ENCODE measurements at places on chromosomes 2 and 18.

- no peak for DNase-seq
These were observed 104.6 kb downstream of the SP3 start for GRCh38 chr2:173860566-173860965.

DNA sequence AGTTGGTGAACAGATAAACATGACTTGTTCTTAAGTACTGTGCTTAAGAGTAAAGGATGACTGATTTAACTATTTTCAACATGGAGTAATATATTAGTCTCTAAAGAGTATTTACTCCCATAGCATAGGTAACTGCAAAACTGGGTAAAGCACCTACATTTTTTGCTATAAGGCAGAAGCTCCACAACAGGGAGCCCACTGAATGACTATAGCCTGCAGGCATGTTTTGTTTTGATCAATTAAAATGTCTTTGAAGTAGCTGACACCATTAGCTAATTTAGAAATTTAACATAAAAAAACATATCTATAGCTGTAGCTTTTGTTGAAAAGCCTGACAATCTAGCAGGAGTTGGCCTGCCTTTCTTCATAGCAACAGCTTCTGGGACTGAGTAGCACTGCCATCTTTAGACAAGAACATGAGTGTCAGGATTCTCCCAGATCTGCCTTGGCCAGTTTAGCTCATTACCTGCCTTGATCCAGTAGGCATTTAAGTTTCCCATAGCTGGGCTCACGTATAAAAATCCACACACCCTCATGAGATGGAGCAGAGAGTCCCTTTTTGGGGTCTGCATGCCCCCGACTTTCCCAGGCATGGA is 1935.1 kb upstream of the PIK3C3 start:
- DNase-seq = no peak

DNA sequence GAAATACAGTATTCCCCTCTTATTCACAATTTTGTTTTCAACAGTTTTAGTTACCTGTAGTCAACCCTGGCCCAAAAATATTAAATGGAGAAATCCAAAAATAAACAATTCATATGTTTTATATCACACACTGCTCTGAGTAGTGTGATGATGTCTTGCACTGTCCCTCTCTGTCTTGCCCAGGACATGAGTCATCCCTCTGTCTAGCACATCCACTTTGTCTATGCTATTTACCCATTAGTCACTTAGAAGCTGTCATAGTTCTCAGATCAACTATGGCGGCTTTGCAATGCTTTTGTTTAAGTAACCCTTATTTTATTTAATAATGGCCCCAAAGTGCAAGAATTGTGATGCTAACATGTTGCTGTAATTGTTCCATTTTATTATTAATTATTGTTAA is 380.6 kb upstream of the REG3G start:
- DNase-seq = no peak

DNA sequence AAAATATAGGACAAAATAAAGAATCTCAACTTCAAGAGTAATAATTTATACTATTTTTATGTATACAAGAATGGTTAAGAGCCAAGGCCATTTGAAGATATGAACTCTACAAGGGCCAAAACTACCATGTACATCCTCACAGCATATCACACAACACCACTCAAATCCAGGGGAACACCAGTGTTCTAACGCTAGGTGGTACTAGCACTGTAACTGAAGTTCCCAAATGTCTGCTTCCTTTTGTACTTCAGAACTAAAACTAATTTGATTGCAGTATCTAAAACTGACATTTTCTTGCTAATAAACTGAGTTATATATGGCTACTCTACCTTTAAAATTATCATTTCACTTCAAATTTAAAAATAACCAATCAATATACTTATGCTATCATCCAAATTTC is 47.0 kb downstream of the REV1 start:
- DNase-seq = no peak

DNA sequence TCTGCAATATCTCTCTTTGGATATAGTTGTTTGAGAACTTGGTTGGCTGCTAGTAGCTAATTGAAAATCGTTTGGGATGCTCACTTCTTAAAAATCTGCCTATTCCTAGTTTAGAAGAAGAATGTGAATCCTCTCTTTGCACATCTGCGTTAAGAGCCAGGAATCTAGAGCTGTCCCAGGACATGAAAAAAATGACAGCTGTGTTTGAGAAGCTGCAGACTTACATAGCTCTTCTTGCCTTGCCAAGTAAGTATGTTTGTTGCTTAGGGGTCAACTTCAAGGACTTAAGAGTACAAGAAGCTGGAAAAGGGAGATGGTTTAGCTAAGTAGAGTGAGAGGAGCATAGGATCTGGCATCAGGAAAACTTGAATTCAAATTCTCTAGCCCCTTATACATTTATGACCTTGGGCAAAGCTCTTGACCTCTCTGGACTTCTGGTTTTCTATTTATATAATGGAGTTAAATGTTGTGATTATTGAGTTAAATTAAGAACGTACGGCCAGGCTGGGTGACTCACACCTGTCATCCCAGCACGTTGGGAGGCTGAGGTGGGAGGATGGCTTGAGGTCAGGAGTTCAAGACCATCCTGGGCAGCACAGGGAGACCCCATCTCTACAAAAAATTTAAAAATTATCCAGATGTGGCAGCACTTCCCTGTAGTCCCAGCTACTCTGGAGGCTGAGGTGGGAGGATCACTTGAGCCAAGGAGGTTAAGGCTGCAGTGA is 55.2 kb upstream of the STON1 start:
- DNase-seq = no peak

GRCh38 chr2:110858135-110858725 is 125.9 kb downstream of the ACOXL start:
- no peak for DNase-seq

DNA sequence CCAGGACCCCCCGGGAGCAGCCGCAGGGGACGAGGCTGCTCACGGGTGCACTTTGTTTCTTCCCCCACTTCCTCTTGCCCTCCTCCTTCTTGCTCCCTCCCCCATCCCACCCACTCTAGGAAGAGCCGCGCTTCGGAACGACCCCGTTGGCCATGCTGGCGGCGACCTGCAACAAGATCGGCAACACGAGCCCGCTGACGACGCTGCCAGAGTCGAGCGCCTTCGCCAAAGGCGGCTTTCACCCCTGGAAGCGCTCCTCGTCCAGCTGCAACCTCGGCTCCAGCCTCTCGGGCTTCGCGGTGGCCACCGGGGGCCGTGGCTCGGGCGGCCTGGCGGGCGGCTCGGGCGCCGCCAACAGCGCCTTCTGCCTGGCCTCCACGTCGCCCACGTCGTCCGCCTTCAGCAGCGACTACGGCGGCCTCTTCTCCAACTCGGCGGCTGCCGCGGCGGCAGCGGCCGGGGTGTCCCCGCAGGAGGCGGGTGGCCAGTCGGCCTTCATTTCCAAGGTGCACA is 1.3 kb downstream of the SP9 start:
- DNase-seq = no peak

GRCh38 chr2:101812226-101812625 is 114.7 kb downstream of the MAP4K4 start:
- DNase-seq = no peak

GRCh38 chr2:133814890-133815289 is 246.6 kb upstream of the NCKAP5 start:
- DNase-seq = no peak

- no peak for DNase-seq
These were observed 114.1 kb downstream of the BCL11A start for GRCh38 chr2:60439219-60439974.

DNA sequence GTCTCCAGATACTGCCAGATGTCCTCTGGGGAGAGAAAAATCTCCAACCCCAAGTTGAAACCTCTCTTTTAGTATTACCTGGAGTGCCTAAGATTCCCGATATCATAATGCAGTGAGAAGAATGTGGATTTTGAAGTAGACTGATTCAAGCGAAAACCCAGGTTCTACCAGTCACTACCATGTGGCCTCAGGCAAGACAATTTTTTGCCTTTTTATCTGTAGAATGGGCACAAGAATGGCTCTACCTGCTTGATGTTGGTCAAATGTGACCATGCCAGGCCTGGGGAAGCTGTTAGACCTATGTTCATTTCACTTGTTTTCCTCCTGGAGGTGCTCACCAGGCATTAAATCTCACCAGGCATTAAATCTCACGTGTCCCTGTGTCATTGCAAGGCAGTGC is 131.3 kb downstream of the DDX1 start:
- no peak for DNase-seq

GRCh38 chr18:41482501-41482900 is 472.5 kb upstream of the PIK3C3 start:
- DNase-seq = peak; percentile 53

DNA sequence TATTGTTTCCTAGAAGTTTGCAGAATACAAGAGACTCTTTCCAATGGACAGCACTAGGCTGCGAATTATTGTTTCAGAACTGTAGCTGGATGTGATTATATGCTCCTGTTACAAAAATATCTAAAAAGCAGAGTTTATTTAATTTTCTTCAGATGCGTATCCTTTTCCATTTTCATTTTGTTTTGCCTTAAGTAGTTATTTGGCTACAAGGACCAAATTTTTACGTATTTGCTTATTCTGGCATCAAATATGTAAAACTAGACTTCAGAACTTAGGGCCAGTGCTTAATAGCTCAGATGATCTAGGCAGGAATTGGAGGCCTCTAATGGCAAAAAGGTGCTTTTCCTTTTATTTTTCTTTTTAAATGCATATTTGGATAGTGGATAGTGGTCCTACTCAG is 18.7 kb downstream of the MEP1B start:
- DNase-seq = no peak

DNA sequence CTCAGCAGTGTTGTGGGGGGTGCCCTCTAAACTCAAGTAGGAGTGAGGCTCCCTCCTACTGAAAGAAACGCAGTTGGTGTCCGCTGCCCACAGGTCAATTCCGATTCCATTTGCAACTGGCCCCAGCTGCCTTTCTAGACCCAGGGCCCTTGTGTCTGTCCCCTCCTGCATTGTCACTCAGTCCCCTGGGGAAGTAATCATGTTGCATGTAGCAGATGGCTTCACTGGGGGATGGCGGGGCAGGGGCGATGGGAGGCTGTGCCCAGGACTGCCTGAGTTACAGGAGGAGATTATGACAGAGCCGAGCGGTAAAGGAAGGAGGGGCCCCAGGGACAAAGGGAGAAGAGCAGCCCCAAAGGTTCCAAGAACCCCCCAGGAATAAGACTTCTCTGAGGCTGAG is 62.5 kb upstream of the SH3RF3 start:
- no peak for DNase-seq

DNA sequence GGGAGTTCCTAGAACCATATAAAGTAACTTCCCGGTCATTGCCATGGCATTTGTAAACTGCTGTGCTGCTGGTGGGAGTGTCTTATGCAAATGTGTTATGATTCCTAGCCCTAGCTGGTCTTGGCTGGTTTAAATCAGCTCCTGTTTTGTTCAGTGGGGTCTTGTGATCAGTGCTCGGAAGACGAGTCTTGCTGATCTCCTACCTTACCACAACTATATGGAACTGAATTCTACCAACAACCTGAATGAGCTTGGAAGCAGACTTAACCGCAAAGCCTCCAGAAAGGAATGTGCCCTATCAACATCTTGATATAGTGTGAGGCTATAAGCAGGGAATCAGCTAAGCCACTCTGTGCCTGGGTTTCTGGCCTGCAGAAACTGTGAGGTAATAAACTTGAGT is 33.5 kb downstream of the POLE4 start:
- DNase-seq = no peak

- DNase-seq = no peak
These were observed 44.8 kb downstream of the CAB39 start for GRCh38 chr2:230757476-230757875.

All from NCI-H446 (cell line).